SIG-M5 (cell line): ENCODE measurements at places on chromosomes 16 and 17.

- DNase-seq, result no peak
Observed at GRCh38 chr16:87834668-87835473, 34.4 kb downstream of the SLC7A5 start.

- DNase-seq, result no peak
Observed at GRCh38 chr16:3482659-3483241, 12.5 kb downstream of the C16orf90 start.

DNA sequence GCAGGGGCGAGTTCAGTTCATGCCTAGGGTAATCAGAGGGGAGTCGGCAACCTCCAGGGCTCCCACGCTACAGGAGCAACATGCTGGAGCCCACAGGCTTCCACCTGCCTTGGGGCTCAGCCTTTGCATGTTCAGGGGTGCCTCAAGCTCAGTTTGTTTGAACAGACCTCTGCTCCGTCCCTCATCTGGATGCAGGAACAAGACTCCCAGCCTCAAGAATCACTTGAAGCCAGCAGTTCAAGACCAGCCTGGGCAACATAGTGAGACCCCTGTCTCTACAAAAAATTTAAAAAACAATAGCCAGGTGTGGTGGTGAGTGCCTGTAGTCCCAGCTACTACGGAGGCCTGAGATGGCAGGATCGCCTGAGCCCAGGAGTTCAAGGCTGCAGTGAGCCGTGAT lies 4.9 kb upstream of the HSD11B2 start:
- DNase-seq, result no peak

GRCh38 chr16:74847202-74847601 lies 72.6 kb upstream of the FA2H start:
- no peak for DNase-seq
